ENCODE measurements at places on chromosomes 6 and 20.

- peak; percentile 91 for DNase-seq
These were observed 30.1 kb downstream of the PRDM1 start for GRCh38 chr6:106116125-106116832.

GRCh38 chr6:163457637-163458561 is 43.4 kb downstream of the QKI start:
- DNase-seq: no peak

DNA sequence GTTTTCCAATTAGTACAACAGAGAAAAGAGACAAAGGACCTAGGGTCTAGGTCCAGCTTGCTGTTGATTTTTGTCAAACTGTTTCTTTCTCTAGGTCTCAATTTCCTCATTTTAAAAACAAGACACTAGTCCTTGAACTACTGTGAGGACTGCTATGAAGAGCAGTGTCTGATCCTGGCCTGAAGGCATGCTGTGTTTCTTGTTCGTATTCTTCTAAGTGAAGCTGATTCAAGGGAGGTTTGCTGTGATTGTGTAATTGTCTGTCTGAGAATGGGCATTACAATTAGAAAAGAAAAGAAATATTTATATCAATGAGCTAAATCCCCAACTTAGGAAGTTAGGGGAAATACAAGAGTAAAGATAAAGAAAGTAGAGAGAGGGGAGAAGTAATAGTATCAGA is 228.2 kb upstream of the SUPT3H start:
- no peak for DNase-seq

- DNase-seq: no peak
These were observed 91.3 kb upstream of the TNFAIP3 start for GRCh38 chr6:137775720-137776119.

GRCh38 chr6:52106994-52107393 is 19.6 kb upstream of the PKHD1 start:
- no peak for DNase-seq

DNA sequence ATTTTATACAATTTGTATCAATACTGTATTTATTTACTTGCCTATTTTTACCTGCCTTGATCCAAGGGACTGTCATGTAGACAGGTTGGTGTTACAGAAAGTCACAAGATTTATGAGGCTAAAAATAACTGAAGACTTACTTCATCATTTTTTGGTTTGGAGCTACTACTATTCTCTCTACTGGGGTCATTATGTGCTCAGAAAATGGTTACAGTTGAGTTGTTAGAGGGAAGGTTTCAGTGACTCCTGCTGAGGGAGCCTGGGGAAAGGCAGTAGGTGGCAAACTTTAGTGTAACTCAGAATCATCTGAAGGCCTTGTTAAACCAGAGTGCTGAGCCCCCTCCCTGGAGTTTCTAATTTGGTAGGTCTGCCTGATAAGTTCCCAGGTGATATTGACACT is 118.8 kb downstream of the TINAG start:
- DNase-seq: no peak

DNA sequence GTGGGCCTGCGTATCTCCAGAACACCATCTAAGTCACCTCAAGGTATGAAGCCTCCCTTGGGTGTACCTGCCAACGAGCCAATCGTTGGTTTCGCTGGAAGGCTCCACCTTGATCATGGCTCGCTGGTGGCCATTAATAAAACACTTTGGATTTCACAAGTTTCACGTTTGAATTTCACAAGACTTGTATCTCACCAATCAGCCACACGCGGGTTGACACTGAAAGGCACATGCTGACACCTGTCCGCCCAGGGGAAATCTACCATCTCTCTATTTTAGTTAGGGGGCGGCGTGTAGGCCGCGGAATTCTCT is 586 bp upstream of the HMGA1 start:
- no peak for DNase-seq

DNA sequence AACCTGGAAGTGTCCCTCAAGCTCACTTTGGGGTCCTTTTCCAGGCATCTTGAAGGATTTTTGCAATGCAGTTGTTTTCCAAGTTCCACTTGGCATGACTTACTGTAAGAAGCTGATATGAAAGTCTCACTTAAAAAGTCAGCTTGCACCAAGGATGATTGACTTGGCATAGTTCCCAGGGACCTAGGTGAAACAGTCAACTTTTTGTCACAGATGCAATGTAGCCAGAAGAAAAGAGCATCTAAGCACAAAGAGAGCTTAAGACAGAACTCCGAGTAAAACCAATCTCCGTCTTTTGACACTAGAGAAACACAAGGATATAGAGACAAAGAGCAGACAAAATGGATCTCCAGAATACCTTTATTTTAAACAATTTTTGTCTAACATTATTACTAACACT is 2.6 kb upstream of the ZSCAN12 start:
- no peak for DNase-seq

DNA sequence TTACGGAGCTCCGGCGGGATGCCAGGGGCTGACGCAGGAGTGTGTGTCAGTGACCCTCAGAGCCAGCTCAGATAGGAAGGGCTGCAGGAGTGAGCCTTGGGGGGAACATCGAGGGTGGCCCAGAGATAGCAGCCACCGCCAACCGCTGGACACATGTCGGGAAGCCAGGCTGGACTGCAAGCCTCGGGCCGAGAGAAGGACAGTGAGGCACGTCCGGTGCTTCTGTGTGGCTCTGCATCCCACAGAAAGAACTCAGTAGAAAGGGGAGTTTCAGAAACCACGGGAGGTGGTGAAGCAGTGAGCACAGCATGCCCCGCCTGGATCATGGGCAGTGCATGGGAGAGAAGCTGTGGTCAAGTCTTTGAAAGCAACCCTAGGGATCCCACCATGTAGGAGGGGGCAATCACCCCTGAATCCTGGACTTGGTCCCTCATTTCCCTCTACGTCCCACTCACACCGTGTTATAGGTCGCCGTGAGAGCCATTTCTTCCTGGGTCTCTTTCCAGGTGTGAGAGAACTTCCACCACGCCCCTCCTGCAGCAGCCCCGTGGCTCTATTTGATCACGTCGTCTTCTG is 383.7 kb upstream of the CDH4 start:
- DNase-seq: no peak

DNA sequence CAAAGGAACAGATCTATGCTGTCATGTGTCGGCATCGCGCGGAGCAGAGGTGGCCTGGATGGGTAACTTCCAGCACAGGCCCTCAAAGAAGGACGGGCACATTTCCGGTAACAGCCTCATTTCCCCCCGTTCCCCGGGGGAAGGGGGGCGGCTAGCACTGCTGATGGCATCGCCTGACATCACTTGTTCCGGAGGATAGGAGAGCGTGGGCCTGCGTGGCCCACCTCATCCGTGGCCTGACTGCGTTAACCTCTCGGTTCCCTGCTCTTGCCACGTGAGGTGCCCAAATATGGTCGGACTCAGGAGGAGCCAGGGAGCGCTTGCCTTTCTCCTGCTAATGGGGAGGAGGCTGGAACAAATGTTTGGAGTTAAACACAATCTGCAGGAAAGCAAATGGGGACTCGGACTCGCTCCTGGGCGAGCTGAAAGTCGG is at the start of gene AKAP12:
Gene AKAP12 (plus strand): TSS at position 365 of the 433 bp plus-strand sequence. CDS start 596 bp downstream, outside the sequence.
- peak; percentile 84 for DNase-seq

- no peak for DNase-seq
These were observed 4.3 kb upstream of the SH3BGRL2 start for GRCh38 chr6:79626811-79627210.

- DNase-seq: peak; percentile 21
These were observed 119.7 kb downstream of the MYLK4 start for GRCh38 chr6:2630891-2631571.

- no peak for DNase-seq
These were observed 8.4 kb downstream of the OR2H2 start for GRCh38 chr6:29593199-29593855.

DNA sequence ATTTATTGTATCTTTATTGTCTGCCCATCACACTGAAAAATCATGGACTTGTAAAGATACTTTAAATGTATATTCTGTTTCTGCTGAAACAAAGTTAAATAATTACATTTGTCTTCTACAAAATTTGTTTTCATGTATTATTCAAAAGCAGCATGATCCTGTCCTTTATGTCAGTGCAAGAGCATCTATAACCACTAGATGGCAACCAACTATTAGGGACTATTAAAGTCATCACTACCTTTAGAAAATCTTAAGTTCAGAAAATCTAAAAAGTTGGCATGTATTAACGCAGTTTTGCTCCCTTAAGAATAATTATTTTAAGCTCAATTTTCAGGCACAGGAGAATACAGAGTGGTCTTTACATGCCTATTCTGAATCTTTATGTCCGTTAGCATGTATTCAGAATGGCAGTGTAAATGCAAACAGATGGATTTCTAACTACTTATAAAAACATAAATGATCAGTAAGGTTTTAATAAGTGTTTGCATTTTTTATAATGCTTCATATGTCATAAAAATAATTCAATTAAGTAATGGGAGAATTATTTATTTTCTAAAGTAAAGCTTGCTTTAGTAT is 17.8 kb downstream of the TMEM30A start:
- peak; percentile 57 for DNase-seq

DNA sequence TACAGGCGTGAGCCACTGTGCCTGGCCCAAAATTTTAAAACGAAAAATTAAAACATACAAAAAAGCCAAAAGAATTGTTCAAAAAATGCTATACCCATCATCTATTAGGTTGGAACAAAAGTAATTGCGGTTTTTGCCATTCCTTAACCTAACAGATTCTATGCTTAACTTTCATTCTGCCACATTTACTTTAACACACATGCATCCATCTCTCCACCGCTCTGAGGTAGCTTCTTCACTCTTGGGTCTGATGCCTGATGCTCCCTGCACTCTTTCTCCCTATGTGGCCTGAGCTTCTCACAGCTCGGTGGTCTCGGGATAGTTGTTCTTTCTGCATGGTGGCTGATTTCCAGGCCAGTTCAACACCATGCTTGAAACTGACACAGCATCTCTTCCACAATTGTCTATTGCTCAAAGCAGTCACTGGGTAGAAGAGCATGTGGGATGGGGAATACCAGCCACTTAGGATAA is 4.7 kb upstream of the MANBAL start:
- DNase-seq: no peak

GRCh38 chr20:39630215-39630908 is 668.2 kb downstream of the DHX35 start:
- no peak for DNase-seq

DNA sequence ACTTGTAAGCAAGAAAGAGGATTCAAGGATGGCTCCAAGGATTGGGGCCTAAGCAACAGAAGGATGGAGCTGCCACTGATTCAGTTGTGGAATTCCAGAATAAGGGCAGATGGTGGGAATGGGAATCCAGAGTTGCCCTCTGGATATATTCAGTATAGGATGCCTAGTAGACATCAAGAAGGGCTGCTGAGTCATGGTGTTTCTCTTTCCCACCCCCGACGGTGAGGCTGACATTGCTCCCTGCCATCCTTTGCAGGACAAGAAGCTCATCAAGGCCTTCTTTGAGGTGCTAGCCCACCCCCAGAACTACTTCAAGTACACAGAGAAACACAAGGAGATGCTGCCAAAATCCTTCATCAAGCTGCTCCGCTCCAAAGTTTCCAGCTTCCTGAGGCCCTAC is 11.2 kb upstream of the ZNF76 start:
- DNase-seq: no peak

- DNase-seq: no peak
These were observed 124.3 kb downstream of the BCAS1 start for GRCh38 chr20:53946106-53946505.

- no peak for DNase-seq
These were observed 35.0 kb downstream of the BPIFB1 start for GRCh38 chr20:33318096-33318429.

DNA sequence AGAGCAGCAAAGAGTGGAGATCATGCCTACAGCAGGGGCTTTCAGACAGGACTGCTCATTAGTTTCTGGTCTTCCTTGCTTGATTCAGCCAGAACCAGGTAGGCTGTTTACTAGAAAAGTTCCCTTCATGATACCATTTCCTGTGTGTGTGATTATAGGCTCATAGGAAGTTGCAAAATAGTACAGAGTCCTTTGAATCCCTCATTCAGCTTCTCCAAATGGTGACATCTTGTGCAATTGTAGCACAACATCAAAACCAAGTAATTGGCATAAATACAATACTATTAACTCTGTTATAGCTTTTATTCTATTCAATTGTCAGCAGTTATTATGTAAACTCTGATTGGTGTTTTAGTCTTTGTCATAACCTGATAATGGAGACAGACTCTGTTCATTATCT is 347.3 kb upstream of the CDH4 start:
- DNase-seq: no peak

DNA sequence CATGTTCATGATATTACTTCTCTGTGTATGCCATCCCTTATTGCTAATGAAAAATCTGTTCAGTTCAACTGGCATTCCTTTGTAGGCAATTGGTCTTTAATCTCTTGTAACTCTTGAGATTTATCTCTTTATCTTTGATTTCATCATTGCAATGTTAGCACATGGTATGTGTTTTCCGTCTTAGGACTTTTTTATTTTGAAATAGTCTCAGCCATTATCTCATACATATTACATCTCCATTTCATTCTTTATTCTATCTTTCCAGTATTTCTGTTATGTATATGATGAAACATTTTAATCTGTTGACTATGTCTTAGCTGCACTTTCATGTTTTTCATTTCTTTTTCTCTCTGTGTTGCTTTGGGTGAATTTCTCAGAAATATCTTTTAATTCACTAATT is 58.1 kb downstream of the VSTM2L start:
- no peak for DNase-seq

- DNase-seq: no peak
These were observed 169.3 kb downstream of the PREX1 start for GRCh38 chr20:48658505-48658904.

- peak; percentile 17 for DNase-seq
These were observed 50.6 kb upstream of the SLC32A1 start for GRCh38 chr20:38673725-38674091.
